Cardiac fibroblast (primary cell): ENCODE measurements at places on chromosomes 7 and 10.

DNA sequence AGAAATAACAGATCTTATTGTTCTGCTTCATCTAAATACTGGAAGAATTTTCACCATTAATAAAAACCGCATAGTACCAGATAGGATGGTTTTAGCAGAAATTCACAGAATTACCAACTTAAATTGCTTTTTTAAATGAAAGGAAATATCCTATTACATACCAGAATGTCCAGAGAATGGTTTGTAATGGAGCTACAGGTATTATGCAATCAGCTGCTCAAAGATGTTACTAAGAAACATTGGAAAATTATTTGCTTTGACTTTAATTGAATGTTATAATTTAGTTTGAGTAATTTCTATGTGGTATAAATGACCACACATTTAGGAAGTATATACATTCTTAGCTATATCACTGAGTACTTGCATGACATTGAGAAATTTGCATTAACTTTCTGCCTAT lies 338.3 kb downstream of the ETV1 start:
- peak; percentile 15 for DNase-seq

GRCh38 chr10:30151581-30152389 lies 92.4 kb upstream of the JCAD start:
- peak; percentile 90 for DNase-seq

DNA sequence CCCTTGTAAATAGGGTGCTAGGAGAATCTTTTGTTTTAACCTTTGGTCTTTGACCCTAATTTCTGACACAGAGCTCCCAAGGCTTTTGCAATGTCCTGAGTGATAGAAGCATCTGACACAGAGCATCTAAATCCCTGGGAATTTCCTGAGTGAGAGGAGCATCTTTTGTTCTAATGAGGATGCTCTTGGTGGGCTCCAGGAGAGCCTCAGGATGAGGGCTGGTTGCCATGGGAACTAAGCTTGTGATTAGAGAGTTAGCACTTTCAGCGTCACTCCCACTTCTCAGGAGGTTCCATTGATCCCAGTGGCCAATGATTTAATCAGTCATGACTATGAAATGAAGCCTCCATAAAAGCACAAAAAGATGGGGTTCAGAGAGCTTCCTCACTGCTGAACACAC lies 264.8 kb downstream of the KIF20B start:
- DNase-seq, result no peak

GRCh38 chr10:110446954-110447608 lies 50.6 kb upstream of the DUSP5 start:
- peak; percentile 91 for DNase-seq

DNA sequence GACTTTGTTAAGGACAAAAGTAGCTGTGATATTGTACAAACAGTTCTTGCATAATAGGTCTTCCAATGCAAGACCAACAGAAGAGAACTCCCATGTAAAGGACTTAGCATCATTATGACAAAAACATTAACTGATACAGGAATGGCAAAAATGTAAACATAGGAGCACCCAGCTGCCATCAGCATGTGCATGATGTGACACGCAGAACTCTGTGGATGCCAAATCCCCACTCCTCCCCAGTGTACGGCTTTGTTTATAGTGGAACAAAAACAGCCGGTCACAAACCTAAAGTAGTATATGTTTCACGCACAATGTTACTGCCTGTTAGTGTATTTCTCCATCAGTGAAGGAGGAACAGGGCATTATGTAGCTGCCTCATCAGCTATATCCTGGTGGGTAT lies 316.0 kb upstream of the AOAH start:
- DNase-seq, result no peak
